T-helper 9 cell (primary cell): ENCODE measurements at places on chromosomes 3 and 15.

- DNase-seq, result no peak
Measured at GRCh38 chr3:43489930-43490329, 131.9 kb downstream of the ANO10 start.

DNA sequence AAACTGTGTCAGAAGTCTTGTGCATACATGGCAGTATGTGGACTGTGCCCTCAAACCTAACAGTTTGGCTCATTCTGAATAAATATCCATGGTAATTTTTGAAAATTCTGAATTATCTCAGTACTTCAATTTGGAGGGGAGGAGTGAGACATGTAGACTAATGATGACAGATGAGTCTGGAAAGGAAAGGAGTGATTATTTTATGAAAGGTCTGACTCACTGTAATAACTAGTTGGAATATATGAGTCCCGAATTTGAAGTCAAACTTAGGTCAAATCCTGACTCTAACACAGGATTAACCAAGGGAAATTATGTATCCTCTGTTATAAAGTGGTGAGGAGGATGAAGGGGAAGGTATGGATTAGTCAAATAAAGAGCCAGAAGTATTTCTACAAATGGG, 38.6 kb downstream of the SUCNR1 start:
- no peak for DNase-seq

- DNase-seq, result no peak
Measured at GRCh38 chr3:61632568-61633175, 71.3 kb downstream of the PTPRG start.

- no peak for DNase-seq
Measured at GRCh38 chr3:129282727-129283327, 4.2 kb downstream of the HMCES start.

DNA sequence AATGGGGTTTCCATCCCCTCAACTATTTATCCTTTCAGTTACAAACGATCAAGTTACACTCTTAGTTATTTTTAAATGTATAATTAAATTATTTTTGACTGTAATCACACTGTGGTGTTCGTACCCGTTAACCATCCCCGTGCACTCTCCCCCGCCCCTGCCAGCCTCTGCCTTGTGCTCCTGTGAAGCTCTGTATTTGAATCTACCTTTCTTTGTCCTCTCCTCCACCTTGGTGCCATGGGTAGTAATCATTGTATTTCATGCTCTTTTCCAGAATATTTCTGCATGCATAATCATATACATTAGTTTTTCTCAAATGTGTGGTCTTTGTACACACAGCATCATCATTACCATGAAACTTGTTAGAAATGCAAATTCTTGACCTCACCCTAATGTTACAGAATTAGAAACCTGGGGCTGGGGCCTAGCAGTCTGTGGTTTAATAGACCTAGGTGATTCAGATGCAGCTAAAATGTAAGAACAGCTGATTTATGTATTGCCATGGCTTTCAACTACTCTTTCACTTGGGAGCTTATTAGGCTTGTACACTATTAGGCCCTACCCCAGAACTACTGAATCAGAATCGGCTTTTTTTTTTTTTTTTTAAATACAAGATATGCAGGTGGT, 91.5 kb downstream of the STT3B start:
- DNase-seq, result no peak

DNA sequence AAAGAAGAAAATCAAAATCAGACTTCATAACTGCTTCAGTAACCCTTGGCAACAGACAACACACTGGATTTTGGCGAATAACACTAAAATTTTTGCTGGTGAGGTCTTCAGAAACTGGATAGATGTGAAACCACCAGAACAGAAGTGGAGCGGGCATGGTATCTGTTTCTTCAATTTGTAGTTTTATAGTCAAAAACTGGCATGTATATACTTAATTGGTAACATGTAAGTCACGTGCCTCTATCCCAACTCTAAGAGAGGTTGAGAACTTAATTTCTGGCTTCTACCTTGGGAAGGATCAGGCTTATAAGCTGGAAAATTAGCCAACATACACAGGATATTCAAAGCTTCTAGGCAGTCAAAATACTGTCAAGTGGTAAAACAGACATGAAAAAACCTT, 172.6 kb upstream of the CHL1 start:
- no peak for DNase-seq

GRCh38 chr3:146350852-146351251, 99.9 kb upstream of the PLSCR4 start:
- no peak for DNase-seq

DNA sequence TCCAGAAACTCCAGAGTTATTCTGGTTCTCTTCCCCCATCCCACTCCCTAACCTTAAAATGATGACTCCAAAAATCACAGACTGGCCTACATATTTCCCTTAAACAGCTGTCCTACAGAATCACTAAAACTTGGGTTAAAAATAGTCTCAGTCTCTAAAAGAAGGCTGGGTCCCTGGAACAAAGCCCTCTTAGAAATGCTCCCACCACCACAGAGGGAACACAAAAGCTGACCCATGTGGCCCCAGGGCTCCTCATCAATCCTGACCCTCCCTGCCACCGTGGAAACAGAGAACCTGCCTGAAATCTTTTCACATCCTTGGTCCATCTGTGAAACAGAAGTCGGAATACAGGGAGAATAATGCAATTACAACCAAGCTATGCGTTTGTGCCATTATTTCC, 55.7 kb upstream of the DCLK3 start:
- DNase-seq, result no peak
